ENCODE measurements at places on chromosomes 6 and 20.

DNA sequence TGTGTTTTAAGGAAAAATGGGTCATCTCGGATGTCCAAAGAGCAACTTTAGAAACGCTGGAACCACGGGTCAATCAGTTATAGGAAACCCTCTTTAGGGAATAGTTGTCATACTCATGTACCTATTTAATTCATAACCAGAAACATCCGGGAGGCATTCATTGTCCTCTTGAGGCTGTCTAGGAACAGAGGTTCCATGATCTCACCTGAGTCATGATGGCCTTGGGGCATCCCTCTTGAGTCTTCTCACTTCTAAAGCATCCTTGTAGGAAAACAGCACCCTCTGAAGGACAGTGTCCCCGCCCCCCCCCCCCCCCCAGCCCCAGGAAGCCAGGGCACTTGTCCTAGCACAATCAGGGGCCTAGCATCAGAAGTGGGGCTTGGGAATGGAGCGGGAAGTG lies 46.3 kb upstream of the CDH4 start:
- no peak for DNase-seq

GRCh38 chr6:109705258-109705657 lies 14.2 kb downstream of the FIG4 start:
- peak; percentile 46 for DNase-seq

DNA sequence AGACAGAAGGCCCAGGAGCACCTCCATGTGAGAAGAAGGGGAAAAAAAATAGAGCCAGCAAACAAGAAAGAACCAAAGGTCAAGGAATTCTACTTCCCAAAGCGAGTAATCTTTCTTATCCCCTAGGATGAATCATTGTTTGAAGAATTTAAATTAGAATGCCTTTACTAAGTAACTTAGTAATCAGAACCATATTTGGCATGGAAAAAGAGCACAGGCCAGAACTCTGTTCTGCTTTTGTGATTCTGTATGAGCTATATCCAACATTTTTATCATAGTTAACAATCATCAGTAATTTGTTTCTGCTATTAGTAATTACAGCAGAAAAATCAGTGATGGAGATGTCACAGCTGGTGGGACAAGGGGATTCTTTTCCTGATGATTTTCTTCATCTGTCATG lies 228.8 kb upstream of the FAM83B start:
- DNase-seq, result no peak

- no peak for DNase-seq
These were observed at the start of gene BFSP1 for GRCh38 chr20:17530716-17531664. Gene BFSP1, minus strand, starts transcription at chr20:17531379. Its CDS starts 50 bp downstream, at chr20:17531329.

DNA sequence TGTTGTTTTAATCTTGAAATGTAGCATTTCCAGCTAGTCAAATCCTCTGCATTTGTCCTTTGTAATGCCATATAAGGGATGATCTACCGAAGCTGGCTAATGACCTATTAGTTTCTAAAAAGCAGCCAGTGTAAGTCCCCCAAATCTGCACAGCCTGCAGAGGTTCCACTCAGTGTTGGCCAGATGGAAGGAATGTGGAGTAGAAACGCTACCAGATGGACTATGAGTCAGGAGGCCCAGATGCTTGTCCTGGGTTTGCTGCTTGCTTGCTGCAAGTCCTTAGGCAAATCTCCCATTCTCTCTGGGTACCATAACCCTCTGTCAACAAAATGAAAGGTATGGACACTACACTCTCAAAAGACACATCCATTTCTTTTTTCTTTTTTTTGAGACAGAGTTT lies 149.8 kb downstream of the BTBD9 start:
- no peak for DNase-seq

GRCh38 chr6:36912586-36912985 lies 26.8 kb downstream of the C6orf89 start:
- DNase-seq, result peak; percentile 24

DNA sequence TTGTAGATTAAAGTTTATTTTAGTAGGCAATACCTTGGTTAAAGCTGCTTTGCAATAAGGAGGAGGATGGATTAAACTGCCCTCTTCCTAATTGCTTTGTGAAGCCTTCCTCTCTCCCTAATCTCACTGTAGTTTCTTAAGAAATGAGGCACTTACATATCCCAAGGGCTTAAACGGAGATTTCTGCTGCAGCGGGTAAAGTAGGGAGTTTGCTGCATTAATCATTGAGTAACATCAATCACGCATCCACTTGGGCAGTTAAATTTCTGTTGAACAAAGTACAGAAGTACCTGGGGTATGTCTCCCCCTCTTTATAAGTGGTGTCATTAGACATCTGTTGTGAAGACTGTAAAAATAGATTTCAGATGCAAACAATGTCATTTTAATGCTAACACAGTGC lies 29.5 kb upstream of the ARID1B start:
- no peak for DNase-seq

DNA sequence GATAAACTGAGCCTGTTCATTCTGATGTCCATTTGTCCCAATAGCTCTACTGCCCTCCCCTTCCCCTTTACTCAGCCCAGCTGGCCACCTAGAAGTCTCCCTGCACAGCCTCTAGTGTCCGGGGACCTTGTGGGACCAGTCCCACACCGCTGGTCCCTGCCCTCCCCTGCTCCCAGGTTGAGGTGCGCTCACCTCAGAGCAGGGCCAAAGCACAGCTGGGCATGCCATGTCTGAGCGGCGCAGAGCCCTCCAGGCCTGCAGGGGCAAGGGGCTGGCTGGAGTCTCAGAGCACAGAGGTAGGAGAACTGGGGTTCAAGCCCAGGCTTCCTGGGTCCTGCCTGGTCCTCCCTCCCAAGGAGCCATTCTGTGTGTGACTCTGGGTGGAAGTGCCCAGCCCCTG lies 24.7 kb upstream of the FANCE start:
- no peak for DNase-seq

DNA sequence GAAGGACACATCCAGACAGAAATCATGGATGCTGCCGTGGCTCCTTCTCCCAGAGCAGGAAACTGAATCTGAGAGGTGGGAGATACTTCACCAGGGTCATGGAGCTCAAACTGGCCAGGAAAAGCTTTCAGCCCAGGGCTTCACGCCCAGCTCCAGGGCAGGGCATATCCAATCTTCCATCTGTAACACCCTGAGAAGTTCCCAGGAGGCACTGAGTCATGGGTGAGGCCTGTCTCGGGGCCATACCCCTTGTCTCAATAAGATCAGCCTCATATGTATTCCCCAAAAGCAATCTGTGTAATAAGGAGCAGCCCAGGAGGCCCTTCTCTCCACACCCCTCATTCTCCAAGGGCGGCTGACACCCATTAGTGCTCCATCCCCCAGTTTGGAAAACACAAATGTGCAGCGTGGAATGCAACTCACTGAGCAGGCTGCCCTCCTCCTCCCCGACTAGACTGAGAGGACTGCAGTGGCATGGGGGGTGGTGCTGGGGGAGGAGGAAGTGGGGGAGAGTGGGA lies 439.3 kb upstream of the SULF2 start:
- no peak for DNase-seq

DNA sequence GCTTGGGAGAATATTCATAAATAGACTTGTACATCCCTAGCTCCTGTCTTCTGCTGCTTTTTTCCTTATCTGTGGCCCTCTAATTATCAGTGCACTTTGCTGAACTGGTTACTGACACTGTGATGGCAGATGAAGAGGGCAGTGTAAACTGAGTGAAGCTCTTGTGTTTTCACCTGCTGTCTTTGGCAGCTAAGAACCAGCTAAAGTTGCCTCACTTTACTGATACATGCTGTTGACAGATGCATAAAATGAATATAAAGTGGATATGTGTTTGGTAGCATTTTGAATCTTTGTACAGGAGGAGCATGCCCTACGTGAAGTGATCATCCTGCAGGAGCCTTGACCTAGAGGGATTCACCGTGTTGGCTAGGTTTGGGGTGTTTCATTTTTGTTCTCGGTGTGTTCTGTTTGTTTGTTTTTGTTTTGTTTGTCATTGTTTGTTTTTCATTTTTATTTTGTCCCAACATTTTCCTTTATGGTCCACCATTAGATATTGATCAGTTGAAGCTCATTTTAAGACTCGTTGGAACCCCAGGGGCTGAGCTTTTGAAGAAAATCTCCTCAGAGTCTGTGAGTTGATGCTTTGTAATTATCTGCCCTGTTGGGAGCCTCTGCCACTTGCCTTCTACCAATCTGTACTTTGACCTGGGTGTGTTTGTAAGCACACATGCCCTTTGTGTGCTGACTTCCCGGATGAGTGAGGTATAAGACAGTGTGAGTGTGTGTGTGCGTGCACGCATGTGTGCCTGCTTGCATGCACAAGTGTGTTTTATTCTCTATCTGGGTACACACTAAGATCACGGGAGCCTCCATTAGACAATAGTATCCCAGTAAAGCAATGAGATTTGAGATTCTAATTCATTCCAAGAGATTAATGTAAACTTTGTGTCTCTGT lies 34.6 kb upstream of the MAPK13 start:
- DNase-seq, result no peak
